ENCODE measurements at places on chromosomes 5 and 9. TPM values are rescaled to one million over a fixed set of nuclear protein-coding genes. Genes with fewer than 3 reads are reported as not detected.

IFNA13 gene
- total RNA-seq = not detected

DNA sequence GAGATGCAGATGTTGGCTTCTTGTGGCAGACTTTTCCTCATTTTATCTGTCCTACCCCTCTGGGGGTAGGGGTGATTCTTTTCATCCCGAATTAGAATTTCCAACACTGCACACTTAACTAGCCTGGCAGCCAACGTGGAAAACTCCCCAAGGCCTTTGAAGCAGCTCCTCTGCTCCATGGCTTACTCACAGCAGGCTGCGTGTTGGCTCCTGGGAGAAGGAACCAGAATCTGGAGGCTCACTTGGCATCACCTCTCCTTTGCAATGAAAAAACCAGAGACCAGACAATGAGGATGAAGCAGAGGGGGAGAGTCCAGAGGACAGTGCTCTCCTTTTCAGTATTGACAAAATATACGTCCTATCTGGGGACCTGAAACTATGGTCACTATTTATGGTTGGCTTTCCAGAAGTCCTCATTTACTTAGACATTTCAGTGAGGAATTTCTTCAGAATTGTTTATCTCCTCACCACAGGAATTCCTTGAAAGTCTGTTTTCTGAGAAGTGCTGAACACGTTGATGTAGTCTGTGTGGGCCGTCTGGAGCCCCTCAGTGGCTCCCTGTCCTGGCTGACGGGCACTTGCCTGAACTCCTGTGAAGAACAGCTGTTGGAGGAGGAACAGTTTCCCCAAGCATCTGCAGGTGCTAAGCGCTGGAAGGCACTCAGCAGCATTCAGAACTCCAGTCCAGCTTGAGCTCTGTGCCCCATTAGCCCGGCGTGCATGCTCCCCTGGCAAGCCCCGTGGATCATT lies 231.3 kb downstream of the RFK start:
- peaks cover 7% of the 10 kb centered on the region for H3K36me3 ChIP-seq
- H3K4me3 ChIP-seq = no peak overlapping the region
- H3K27me3 ChIP-seq = no peaks in the 10 kb centered on the region
- H3K27ac ChIP-seq = no peak overlapping the region

- DNase-seq = no peak
- peaks cover 4% of the 10 kb centered on the region for H3K4me1 ChIP-seq
- no peak overlapping the region for H3K4me3 ChIP-seq
- no peak overlapping the region for H3K27ac ChIP-seq
- H3K36me3 ChIP-seq = peaks cover 3% of the 10 kb centered on the region
These were observed 118.4 kb downstream of the ARHGAP26 start for GRCh38 chr5:142888469-142889085.

DNA sequence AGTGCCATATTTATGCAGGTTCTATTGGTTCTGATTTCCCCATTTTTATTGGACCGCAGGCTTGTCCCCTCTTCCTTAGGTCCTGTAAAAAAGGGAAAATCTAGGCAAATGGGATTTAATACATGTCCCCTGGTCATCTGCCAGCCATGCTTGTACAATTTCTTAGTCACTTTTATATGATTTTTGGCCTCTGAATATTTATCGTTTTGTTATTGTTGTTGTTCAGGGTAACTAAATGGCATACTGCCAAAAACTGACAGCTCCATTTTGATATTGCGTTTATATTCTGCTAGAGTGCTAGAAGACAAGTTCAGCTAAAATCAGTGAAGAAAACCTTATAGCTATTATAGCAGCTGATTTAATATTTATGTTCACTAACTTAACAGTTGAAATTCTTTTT lies 770.2 kb upstream of the FAM174A start:
- DNase-seq = no peak
- no peaks in the 10 kb centered on the region for H3K27me3 ChIP-seq
- no peak overlapping the region for H3K4me3 ChIP-seq

DNA sequence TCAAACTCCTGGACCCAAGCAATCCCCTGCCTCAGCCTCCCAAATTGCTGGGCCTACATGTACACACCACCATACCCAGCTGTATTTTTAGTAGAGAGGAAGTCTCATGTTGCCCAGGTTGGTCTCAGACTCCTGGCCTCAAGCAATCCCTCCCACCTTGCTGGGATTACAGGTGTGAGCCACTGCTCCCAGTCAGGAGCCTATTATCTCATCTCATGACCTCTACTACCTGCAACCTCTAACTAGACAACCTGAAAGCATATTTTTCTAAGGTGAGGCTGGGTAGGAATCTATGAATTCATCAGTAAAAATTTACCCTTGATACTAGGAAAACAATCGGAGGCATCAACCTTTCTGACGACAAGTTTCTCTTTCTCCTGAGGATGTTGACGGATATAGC lies 10.0 kb downstream of the FAM13B start:
- peaks cover 2% of the 10 kb centered on the region for H3K4me1 ChIP-seq
- no peak for DNase-seq
- no peak overlapping the region for H3K4me3 ChIP-seq
- H3K27me3 ChIP-seq = no peaks in the 10 kb centered on the region
- H3K36me3 ChIP-seq = peaks cover 25% of the 10 kb centered on the region
